ENCODE measurements at places on chromosomes 12 and 14.

DNA sequence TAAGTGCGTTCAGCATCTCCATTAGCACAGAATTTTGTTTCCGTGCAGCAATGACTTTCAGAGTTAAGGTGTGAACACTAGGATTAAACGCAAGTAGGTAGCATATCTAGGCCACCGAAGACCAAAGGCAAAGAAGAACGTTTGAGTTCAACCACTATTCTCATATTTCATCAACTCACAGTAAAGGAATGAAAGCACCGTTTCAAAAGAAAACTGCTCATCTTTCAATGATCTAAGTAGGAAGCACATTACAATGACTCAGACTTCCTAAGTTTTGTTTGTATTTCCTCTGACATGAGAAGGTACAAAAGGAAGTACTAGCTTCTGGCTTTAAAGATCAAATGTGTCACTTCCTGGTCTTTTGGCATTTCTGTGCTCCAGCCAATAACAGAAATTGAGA is 57.6 kb downstream of the ACADS start:
- DNase-seq: no peak

- DNase-seq: no peak
Observed at GRCh38 chr12:56084958-56085543, 5.1 kb downstream of the ERBB3 start.

DNA sequence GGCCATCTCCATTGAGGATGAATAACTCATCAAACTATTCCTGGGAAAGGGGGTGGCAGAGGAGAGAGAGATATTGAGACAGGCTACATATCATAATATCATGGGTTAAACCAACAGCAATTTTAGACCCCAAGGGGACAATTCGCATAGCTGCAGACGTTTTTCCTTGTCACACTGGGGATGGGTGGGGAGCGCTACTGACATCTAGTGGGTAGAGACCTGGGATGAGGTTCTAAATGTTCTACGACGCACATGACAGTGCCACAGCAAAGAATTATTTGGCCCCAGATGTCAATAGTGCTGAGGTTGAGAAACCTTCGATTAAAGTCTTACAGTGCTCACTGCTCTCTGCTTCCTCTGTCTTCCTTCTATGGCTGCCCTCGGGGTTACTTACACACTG is 425.6 kb downstream of the NRXN3 start:
- DNase-seq: no peak

DNA sequence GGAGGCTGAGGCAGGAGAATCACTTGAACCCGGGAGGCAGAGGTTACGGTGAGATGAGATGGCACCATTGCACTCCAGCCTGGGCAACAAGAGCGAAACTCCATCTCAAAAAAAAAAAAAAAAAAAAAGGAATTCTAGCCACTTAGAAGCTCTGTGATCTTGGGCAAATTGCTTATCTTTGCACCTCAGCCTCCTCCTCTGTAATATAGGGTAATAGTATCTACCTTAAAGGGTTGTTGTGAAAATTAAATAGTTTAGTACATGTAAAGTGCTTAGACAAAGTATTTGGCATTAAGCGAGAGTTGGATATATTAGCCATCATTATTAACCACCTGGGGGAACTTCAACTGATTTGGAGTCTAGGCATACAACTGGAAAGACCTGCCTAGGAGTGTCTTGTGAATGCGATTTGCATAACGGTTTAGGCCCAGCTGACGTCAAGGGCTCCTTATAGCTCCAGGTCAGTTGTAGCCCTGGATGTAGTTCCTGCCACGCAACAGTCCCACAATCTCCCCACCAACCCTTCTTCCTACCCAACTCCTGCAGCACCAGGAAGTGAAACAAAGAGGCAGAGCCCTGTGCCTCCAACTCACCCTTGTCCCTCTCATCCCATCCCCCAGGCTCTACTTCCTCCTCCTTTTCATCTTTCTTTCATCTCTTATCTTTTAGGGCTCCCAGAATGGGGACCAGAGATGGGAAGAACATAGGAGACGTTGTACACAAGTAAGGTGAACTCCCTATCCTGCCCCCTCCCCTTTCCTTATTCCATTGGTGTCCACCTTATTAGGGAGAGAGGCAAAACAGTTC is 2.1 kb upstream of the IL23A start:
- DNase-seq: no peak

DNA sequence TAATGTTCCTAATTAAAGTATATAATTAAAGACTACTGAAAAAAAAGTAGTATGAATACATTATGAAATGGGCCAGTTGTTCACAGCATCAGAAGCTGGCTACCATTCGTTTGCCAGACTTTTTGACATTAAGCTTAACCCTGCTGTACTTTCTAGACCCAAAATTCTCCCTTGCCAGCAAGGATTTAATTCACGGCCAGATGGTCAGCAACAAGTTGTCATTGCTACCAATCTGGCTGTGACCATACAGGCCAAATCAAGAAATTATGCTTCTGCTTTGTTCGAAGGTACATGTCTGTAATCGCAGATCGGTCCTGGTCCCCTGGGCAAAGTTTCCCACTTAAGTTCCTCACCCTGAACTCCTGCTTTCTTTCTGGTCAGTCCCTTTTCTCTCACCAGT is 217.7 kb upstream of the ATXN7L3B start:
- no peak for DNase-seq

DNA sequence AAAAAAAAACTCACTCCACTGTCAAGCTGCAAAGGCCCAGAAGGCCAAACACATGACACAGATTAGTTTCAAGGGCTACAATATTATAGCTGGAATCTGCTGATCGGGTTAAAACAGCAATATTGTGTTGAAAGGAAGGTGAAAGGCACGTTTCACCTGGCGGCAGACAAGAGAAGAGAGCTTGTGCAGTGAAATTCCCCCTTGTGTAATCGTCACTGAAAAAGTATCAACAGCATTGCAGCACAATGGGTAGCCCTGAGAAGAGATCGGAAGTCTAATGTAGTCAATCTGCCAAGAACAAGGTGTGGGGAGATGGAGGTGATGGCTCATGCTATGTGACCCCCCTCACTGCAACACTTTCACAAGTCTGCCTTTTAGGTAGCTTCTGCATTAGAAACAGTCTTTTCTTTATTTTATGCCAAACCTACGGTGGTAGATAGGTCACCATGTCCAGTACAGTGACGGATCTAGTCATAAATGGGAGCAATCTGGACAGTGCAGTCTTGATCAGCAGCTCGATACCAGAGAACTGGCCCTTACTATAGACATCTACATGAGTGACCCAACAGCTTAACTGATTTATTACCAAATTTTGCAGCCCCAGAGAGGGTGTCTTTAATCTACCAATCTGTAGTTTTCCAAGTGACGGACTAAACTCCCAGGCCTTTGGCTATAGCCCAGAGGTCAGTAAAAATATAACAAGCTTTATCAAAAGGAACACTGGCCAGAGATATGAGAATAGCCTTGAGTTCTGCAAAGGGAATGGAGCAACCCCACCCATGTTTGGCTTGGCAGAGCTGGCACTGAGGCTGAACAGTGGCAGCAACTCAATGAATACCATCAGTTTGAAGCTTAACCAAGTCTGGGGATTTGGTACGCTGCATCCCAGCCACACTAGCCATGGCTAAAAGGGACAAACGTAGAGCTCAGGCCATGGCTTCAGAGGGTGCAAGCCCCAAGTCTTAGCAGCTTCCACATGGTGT is 35.4 kb downstream of the SPTSSA start:
- no peak for DNase-seq

GRCh38 chr12:115354007-115354890 is 670.3 kb upstream of the TBX3 start:
- DNase-seq: no peak

DNA sequence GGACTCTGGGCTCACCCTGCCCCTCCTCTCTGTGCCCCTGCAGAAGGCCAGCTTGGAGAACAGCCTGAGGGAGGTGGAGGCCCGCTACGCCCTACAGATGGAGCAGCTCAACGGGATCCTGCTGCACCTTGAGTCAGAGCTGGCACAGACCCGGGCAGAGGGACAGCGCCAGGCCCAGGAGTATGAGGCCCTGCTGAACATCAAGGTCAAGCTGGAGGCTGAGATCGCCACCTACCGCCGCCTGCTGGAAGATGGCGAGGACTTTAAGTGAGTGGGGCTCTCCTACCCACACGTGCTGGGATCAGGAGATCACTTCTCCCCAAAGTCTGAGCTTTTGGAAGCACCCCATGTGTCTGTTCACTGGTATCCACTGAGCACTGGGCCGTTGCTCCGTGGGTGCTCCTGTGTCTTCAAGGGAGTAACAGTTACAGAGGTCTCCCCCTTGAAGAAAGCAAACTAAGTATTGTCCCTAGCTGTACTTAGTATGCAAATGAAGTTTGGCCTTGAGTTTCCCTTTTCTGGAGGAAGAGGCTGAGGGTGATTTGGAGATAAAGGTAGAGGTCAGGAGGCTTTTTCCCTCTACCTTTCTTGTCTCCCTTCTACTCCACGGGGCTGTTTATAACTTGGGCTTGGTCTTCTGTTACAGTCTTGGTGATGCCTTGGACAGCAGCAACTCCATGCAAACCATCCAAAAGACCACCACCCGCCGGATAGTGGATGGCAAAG is 3.3 kb downstream of the KRT18 start:
- DNase-seq: peak; percentile 10

GRCh38 chr12:47837190-47838171 is 17.8 kb upstream of the HDAC7 start:
- DNase-seq: peak; percentile 75

DNA sequence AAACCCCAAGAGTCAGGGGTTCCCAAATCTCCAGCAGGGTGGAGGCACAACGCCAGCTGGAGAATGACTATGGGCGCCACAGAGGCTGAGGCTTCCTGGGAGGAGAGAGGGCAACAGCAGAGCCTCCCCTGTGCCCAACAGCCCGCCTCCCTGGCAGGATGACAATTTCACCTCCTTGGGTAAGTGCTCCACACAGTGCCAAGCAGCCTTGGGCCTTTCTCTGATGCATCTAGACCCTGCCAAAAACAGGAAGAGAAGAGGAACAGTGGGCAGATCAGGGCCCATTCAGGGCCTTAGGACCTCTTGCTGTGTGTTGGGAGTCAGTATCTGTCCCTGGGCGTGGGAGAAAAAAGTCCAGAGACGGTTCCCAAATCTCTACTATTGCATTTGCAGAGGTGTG is 5.0 kb upstream of the OR10P1 start:
- no peak for DNase-seq

- no peak for DNase-seq
Observed at GRCh38 chr12:55771736-55772135, 28.8 kb downstream of the GDF11 start.

GRCh38 chr14:61877035-61877390 is 114.8 kb downstream of the SNAPC1 start:
- DNase-seq: no peak

DNA sequence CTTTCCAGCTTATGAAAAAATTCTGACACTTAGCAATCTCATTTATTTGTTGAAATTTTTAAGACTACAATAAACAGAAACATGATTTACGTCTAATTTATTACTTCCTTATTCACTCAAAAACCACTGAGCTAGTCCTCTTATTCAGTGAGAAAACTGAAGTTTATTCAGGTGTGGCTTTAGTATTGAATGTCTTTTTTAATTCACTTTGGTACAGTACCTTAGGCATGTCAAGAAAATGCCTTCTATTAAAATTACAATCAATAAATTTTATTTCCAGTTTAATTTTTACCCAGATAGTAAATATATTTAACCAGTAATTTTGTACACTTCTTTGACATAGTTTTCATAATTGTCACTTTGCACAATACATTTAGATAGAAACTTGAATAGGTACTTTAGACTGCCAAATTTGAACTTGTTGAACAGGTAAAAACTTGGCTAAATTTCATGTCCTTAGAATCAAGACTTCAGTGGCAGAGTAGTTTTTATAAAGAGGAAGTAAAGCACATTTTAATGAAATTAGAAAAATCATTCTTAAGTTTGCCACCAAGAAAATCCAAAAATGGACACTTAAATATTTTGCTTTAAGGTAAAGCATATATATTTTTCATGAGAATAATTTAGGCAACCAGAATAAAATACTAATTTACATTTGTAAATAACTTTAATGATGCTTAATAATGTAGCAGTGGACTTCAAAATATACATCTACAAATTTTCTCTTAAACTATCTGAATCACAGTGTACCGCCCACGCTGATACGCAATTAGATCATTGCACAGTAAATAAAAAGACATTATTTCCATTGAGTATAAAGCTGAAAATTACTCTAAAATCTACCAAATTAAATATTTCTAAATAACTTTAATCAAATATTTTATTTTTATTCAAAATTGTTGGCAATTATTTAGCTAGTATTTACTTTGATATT is 159.1 kb downstream of the RASSF9 start:
- DNase-seq: no peak

DNA sequence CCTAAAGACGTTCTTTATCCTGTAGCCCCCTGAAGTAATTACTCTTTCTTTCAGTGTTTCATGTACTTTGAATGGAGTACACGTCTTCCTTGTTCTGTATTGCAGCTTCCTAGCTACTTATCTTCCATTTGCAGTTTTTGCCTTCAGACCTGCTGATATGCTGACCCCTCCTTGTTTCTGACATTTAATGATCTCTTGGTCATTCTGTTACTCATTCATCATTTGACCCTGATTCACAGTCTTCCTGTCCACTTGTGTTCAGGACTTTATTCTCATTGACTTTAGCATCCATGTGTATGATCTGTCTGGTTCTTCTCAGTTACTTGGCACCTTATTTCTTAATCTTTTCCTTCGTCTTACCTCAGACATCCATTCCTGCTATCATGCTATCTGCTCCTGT is 22.2 kb downstream of the CPSF2 start:
- no peak for DNase-seq

GRCh38 chr12:4383304-4383865 is 3.9 kb upstream of the FGF23 start:
- no peak for DNase-seq

DNA sequence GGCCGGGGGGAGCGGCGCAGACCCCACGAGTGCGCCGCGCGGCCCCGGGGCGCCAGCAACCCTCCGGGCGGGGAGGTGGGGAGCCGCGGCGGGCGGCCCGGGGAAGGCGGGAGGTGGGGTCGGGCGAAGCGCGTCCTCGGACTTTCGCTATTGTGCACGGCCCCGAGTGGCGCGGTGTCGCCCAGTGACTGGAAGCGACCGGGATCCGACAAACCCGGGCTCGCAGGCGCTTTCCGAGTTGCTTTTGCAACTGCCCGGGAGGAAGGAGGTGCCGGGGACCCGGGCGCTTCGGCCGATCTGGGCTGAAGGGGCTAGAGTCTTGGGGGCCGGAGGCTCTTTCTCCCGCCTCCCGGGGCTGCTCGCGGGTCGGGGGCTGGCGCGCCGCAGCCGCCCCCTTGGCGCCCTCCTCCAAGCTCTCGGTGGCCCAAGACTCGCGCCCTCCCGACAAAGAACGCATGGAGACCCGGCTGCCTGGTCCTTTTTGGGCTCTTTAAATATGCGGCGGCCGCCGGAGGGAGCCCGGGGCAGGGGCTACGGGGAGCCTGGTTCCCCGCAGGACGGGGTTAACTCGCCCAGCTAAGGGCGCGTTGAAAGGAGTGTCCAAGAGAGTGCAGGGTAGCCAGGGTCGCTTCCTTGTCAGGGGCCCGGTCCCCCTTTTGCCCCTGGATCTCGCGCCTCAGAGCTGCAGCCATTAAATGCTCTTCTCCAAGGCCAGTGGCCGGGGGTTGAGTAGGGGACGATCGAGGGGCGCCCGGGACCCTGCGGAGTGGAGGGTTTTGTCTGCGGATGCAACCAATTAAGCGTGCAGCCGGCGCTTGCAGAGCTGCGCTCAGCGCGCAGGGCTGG is 1.4 kb downstream of the HMGA2 start:
- DNase-seq: no peak

- DNase-seq: no peak
Observed at GRCh38 chr12:26340649-26341048, 145.3 kb downstream of the SSPN start.
